ENCODE measurements at places on chromosomes 12 and 14. TPM values are rescaled to one million over a fixed set of nuclear protein-coding genes. Genes with fewer than 3 reads are reported as not detected.

- DNase-seq = no peak
Observed at GRCh38 chr12:43145481-43145880, 406.5 kb downstream of the ADAMTS20 start.

PIP4K2C gene
- 14.3 TPM for total RNA-seq

DNA sequence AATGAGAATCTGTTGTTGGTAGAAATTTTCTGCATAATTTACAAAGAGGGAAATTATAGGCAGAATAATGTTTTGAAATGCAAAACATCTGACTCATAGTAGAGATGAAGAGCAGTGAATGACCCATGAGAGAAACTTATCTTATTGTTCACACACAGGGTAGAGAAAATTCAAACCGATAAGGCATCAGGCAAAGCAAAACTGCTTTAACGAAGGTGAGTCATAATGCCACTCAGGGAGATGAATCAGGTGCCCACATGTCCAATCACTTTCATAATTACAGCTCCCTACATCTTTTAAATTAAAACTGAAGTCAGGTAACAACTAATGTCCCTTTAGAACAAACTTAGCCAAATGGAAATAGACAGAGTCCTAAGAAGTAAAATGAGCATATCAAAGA, 265.6 kb upstream of the GARIN6 start:
- no peak for DNase-seq

- DNase-seq = no peak
Observed at GRCh38 chr12:21825886-21826617, 51.5 kb upstream of the KCNJ8 start.

MUCL1 gene
- total RNA-seq = not detected

DNA sequence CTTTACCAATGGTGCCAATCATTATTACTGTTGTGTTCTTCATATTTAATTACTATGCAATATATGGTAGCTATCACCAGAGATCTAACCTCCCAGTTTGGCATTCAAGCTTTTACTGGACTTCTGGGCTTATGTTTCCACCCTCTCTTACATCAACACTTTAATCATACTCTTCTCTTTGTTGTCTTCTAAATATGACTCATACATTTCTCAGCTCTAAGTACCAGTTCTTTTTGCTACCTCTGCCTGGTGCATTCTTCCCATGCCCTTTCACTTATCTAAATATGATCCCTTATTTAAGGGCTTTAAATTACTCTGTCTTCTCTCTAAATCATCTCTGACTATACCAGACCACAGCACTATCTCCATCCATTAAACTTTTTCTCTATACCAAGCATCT, 246.1 kb upstream of the CCDC196 start:
- DNase-seq = no peak

NCKAP5L gene
- total RNA-seq = 44.3 TPM

DNA sequence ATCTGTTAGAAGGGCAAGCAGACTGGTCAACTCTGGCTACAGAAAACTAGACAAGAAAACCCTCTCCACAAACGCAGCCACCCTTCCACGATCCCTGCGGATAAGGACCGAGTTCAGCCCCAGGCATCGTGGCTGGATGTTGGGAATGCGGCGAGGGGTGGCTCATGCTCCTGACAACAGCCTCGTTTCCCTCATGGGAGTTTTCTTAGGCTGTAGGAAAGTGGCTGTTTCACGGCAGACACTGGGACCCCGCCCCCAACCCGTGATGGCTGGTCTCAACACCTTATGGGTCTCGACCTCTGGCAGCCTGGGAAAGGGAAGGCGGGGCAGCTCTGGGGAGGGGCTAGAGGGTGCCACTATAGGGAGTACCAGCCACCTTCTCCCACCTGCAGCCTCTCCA, 123.3 kb downstream of the RFLNA start:
- DNase-seq = no peak

- DNase-seq = no peak
Observed at GRCh38 chr12:29710104-29710503, 73.6 kb downstream of the TMTC1 start.

DNAI7 gene
- total RNA-seq = not detected

DNA sequence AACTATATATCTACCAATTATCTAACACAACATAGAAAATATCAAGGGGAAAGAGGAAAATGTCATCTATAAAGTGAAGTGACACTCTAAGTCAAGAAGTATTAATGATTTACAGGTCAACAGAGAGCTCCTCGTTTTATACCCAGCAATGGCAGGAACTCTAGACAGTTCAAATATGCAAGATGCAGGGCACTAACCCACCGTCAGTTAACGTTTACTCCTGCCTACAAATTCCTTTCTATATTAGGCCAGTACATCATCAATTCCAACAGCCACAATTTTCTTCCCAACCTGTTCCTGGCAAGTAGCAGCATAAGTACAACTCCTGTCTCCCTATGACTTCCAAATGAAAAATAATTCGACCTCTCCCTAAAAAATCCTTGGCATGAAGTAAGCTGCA, 9.0 kb upstream of the KANSL2 start:
- DNase-seq = no peak

CCDC175 gene
- not detected for total RNA-seq

FBRSL1 gene
- total RNA-seq = 30.5 TPM

NANOG gene
- 0.35 TPM for total RNA-seq

DNA sequence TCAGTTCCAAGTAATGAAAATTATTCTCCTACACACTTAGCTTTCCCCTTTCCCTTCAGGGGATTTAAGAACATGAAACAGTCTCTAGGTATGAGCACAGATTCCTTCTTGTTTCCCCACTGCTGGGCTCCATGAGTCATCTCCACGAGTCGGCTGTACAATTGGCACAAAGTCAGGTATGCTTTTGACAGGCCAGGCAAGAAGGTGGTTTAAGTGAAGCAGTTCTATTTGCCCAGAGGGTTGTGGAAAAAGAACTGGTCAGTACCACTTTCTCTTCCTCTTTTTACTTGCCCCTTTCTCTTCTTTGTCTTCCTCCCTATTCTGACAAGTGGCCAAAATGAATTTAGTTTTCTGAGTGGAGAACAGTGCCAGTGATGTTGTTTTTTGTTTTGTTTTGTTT, 16.3 kb downstream of the DYNC1H1 start:
- no peak for DNase-seq

GRCh38 chr14:103767336-103767894, 51.8 kb downstream of the ZFYVE21 start:
- DNase-seq = no peak

DNA sequence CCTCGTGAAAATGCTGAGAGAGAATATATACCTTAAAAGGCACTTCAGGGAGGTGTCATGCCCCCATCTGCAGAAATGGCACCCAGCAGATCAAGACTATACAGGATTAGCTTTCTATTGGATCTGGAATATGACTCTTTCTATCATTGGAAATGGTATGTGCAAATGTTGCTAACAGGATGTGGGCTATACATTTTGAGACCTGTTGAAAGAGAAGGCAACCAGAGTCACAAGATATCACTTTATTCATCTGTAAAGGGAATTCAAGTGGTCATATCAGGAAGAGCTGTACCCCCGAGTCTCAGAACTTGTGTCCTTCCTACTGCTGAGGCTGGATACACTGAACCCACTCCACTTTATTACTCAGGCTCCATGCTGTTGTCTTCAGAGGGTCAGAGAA, 46.1 kb upstream of the FRMD6 start:
- DNase-seq = no peak

CTSG gene
- total RNA-seq = 6.3 TPM

KCNJ8 gene
- 16.5 TPM for total RNA-seq

FSCB gene
- total RNA-seq = not detected

DNA sequence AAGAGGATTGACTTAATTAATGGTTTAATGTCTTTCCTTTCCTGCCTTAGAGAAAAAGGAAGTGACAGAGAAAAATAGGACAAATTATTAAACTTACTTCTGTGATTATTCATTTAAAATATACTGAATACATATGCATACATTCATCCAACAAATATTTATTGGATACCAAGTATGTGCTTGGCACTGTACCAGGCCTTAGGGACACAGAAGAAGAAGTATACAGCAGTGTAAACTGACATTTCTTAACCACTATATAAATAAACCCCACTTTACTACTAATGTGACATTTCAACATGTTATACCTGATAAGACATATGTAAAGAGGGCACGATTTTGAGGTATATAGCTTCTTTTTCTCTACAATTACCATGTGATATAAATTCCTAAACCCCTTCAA, 53.6 kb downstream of the ERO1A start:
- DNase-seq = no peak

- peak; percentile 96 for DNase-seq
Observed at GRCh38 chr12:121536899-121537813, 43.7 kb downstream of the KDM2B start.

DNA sequence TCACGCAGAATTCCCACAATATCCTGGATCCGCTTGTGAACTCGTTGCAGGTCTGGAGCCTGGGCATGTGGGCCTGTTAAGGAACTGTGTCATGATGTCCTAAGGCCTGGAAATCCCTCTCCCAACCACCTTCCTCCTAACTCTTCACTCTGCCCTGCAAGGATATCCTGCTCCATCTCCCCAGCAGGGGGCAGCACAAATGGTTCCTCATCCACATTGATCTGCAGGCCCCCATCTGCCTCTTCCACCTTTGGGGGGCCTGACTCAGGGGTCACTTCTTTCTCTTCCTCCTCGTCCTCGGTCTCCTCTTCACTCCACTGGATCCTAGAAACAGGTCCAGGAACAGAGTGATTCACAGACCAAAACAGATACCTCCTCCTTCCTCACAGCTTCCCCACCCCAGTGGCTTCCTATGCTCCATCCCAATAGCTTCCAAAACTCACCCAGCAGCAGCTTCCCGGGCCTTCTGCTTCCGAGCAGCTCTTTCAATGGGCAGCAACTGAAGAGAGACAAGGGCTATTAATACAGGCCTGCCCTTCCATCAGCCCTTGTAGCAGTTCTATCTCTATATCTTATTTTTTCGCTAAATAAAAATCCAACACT, 4.5 kb downstream of the NOP2 start:
- no peak for DNase-seq

DNA sequence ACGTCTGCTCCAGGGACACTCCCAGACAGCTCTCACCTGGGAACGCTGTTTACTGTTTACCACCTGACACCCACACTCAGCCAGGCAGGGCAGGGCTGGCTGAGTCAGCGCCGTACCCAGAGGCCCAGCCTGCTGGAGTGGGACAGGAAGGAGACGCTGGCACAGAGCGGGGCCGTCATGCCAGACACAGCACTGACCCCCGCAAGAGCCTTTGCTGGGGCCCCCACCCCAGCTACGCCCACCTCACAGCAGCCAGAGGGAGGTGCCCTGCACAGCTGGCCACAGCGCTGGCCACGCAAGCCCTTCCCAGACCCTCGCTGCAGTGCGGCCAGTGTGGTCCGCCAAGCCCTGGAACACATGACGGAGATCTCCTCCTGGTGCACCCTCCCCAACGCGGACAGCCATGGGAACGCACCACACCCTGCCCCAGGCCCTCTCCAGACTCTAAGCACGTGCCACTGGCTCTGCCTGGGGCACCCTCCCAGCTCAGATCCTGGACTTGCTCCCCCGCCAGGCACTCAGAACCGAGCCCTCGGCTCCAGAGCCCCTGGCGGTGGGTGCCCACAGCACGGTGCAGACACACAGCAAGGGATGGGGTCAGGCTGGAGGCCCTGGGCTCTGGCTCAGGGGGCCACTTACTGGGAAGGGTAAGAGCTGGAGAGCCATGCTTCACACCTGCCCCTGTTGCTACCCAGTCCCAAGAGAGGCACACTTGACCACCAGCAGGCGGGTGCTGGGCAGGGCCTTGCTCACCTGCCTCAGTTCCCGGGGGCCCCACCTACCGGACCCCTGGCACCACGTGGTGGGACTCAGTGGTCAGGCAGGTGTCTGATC, 5.7 kb downstream of the AHNAK2 start:
- no peak for DNase-seq

GRCh38 chr14:32038876-32039275, 38.2 kb upstream of the ARHGAP5 start:
- DNase-seq = no peak

GRCh38 chr14:104282332-104283196, 144.2 kb downstream of the KIF26A start:
- DNase-seq = peak; percentile 87

GLIPR1L2 gene
- total RNA-seq = 1.1 TPM

GRCh38 chr12:22350886-22351285, 16.4 kb upstream of the ST8SIA1 start:
- DNase-seq = no peak

AHNAK2 gene
- total RNA-seq = 15.7 TPM

GRCh38 chr14:37584211-37585100, 10.6 kb downstream of the FOXA1 start:
- DNase-seq = no peak

ACSM4 gene
- not detected for total RNA-seq

GRCh38 chr12:12240662-12241340, 26.0 kb downstream of the LRP6 start:
- no peak for DNase-seq

DNA sequence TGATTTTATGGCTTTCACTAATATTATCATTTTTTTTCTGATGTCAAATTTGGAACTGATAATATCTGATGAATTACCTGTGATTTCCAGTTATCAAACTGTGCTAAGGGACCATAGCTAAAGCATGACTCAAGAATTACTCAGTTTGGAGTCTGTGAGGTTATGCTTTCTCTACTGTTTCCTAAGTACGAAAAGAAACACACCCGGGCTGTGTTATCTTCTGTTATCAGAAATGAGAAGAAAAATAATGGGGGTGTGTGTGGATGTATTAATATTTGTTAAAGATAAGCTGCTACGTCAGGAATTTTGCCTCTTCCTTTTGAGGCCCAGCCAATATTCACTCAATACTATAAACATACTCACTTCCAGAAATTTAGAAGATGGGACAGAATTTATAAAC, 1401.9 kb upstream of the FLRT2 start:
- DNase-seq = no peak

CACNA1C gene
- total RNA-seq = 6.8 TPM
